ENCODE measurements at places on chromosomes 7 and 10. TPM values are rescaled to one million over a fixed set of nuclear protein-coding genes. Genes with fewer than 3 reads are reported as not detected.

Gene PRKG1
- total RNA-seq: 8.9 TPM

Gene C7orf33
- not detected for total RNA-seq

Gene SEC31B
- 3.2 TPM for total RNA-seq

Gene CUZD1
- total RNA-seq: 0.11 TPM

Gene LRRD1
- not detected for total RNA-seq

Gene ZNF277
- total RNA-seq: 29.8 TPM
